MG63 (cell line): ENCODE measurements at places on chromosomes 16 and 17.

- no peak for DNase-seq
These were observed 4.3 kb downstream of the SCNN1B start for GRCh38 chr16:23306199-23307100.

DNA sequence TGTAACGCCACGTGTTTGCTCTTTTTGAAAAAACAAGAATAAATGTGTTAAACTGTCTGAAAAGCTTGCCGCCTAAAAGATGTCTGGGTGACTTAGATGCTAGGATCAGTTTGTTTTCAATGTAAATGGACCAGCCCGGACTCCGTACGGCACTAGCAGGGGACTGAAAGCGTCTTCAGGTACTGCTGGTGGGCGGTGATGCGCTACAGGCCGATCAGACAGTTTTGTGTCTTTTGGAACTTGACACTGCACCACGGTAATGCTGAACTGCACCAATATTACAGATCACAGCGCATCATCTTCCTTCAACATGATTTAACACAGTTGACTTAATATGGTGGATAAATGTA is 727 bp upstream of the MBTPS1 start:
- no peak for DNase-seq

DNA sequence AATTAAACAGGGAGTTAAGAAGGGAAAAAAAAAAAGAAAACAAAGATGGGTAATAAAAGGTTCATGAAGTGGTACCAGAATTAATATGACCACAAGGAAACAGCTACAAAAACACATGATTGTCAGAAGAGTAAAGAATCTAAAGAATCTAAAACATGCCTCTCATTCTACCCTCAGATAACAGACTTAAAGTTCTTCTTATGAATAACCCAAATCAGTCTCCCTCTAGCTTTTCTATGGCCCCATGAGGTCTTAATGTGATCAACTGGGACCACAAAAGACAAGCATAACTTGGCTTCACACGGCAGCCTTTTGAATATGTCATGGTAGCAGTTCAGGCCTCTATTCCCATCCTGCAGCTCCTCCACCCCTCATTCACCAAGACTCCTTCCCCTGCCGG is 6.9 kb downstream of the MYH10 start:
- DNase-seq, result no peak

DNA sequence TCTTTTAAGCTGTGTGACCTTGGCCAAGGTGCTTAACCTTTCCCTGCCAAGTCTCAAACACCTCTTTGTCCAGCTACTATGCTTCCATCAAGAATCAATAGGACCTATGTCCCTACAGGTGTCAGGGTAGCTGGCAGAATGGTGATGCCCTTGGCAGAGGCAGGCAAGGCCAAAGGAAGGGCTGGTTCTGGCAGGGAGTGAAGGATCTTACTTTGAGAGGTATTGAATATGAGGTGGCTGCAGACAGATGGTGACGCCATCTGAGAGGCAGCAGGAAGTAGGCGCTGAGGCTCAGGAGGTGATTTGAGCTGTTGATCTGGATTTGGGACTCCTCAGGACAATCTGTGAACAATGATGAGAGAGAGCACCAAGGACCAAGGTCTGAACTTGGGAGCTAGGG is 12.5 kb downstream of the ABCC3 start:
- DNase-seq, result no peak

GRCh38 chr16:49000594-49000993 is 281.0 kb downstream of the CBLN1 start:
- no peak for DNase-seq

DNA sequence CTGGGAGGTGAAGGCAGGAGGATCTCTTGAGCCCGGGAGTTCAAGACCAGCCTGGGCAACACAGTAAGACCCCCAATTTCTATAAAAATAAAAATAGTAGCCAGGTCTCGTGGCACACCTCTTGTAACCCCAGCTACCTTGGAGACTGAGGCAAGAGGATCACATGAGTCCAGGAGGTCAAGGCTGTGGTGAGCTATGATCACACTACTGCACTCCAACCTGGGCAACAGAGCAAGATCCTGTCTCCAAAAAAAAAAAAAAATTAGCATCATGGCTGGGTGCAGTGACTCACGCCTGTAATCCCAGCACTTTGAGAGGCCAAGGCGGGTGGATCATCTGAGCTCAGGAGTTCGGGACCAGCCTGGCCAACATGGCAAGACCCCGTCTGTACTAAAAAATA is 6.7 kb upstream of the CBX2 start:
- DNase-seq, result no peak

DNA sequence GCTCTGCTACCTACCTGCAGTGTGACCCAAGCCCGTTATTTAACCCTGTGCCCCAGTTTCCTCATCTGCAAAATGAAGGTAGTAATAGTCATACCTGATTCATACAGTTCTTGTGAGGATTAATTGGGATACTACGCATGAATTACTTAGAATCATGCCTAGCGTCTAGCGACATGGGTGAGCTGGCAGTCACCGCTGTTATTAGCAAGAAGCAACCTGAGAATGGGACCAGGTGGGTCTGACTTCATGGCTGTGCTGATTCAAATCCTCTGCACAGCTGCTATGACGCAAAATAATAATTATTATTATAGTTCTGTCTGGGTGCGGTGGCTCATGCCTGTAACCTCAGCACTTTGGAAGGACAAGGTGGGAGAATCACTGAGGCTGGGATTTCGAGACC is 7.9 kb downstream of the SOCS1 start:
- DNase-seq, result no peak

- DNase-seq, result peak; percentile 75
These were observed 91.2 kb downstream of the IRX5 start for GRCh38 chr16:55021595-55022475.
